Forelimb muscle (tissue), 1 donor: ENCODE measurements at places on chromosomes 7 and 10. TPM values are rescaled to one million over a fixed set of nuclear protein-coding genes. Genes with fewer than 3 reads are reported as not detected.

AGMO gene
- polyA plus RNA-seq = 0.24 TPM

PNLIPRP3 gene
- polyA plus RNA-seq = not detected

CTAGE6 gene
- 0.30 TPM for polyA plus RNA-seq

CFAP58 gene
- 0.37 TPM for polyA plus RNA-seq

HOGA1 gene
- polyA plus RNA-seq = 0.90 TPM

GRCh38 chr7:79529214-79529880 is 75.9 kb upstream of the MAGI2 start:
- DNase-seq = no peak

GRCh38 chr7:14207138-14207537 is 217.7 kb upstream of the ETV1 start:
- DNase-seq = no peak

GRCh38 chr7:79936281-79936983 is 198.2 kb upstream of the GNAI1 start:
- no peak for DNase-seq

DNA sequence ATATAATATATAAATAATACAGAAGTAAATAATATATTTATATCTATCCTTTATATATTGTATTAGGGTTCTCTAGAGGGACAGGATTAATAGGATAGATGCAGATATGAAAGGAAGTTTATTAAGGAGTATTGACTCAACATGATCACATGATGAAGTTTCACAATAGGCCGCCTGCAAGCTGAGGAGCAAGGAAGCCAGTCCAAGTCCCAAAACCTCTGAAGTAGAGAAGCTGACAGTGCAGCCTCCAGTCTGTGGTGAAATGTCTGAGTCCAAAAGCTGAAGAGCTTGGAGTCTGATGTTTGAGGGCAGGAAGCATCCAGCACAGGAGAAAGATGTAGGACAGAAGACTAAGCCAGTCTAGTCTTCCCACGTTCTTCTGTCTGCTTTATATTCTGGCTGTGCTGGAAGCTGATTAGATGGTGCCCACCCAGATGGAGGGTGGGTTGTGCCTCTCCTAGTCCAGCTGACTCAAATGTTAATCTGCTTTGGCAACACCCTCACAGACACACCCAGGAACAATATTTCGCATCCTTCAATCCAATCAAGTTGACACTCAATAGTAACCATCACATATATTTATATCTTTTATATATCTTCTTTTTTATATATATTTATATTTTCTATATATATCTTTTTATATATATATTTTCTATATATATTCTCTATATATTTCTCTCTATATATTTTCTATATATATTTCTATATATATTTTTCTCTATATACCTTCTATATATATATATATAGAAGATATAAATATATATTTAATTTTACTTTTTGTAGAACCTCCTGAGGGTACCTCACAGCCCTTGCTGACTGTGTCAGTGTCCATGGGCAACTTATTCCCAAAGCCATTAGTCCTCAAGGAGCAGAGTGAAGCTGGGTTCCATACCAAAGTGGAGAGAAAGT is 24.6 kb upstream of the AKR1B10 start:
- no peak for DNase-seq

DNA sequence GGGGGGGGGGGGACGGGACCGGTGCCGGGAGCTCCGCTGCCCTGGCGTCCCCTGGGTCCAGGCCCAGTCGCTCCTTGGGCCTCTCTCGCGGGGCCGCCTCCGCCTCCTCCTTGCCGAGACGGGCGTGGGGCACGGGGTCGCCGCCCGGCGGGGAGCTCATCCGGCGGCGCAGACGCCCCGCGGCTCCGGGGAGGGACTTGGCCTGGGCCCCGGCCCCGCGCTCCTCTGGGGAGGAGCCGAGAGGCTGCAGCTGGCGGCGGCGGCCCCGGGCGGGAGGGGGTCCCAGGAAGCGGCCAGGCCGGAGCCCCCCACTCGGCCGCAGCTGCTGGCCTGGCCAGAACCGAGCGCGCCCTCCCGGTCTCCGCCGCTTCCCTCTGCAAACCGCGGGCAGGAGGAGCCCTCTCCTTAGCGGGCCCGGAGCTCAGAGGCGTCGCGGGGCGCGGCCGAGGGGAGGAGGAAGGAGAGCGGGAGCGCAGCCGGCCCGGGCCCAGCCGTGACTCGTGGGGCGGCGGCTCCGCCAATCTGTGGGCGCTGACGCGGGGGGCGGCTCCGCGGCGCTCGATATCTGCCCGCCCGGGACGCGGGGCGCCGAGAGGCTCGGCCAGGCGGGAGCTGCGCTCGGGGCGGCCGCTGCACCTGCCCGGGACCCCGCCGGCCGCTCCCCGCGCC is at the start of gene FAM20C:
FAM20C (plus strand) TSS at position 591 of the 669 bp plus-strand sequence. CDS start 629 bp downstream, outside the sequence.
- DNase-seq = no peak

DNA sequence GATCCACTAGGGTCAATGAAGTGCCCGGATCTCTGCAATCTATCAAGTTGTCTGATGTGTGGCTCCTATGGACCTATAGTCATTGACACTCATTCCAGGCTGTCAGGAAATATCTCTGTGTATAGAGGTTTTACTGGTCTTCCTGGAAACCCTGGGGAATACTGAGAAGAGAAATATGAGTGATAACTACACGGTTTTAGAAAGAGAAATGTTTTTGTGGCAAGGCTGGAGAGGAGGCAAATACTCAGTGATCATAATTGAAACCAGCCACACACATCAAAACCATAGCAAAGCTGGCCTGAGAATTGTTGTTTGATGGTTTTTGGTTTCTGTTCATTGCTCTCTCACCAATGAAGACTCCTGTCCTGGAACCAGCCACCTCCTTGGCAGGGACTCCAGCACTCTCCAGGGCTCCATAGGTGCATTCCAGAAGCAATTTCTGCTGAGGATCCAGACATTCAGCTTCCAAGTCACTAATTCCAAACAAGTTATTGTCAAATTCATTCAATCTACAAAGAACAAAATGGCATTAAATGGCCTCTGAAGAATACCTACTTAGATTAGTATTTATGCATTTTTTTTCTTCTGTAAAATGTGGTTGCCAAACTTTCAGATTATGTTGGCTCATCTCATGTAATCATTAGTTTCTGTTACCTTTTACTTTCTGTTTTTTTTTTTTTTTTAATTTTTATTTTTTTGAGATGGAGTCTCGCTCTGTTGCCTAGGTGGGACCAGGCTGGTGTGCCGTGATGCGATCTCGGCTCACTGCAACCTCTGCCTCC is 108.6 kb upstream of the ABI1 start:
- no peak for DNase-seq

DNA sequence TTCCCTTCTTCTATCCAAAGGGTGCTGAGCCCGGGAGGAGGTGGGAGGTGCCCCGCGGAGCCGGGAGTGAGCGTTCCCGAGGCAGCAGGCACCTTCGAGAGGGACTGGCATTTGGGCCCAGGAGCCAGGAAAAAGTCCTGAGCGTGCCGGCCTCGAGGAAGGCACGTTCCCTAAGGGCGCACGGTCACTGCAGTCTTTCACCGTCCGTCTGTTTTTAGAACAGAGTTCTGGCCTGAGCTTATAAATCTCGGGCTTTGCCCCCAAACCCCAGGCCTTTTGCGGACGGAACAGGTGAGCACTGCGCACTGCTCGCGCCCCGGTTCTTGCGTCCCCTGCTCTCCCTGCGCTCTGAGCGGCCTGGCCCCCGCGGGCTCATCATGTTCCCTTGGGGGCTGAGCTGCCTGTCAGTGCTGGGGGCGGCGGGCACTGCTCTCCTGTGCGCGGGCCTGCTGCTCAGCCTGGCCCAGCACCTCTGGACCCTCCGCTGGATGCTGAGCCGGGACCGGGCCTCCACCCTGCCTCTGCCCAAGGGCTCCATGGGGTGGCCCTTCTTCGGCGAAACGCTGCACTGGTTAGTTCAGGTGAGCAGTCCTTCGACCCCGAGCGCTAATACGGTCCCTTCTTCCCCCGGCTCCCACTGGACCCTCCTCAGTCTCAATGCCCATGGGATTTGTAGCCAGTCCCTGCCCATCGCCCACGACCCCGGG is 442 bp downstream of the CYP26C1 start:
- DNase-seq = no peak

GRCh38 chr10:18607503-18608378 is 43.6 kb downstream of the NSUN6 start:
- DNase-seq = peak; percentile 8
